Cerebellum (tissue), 4 donors: ENCODE measurements at places on chromosomes 5 and 9. TPM values are rescaled to one million over a fixed set of nuclear protein-coding genes. Genes with fewer than 3 reads are reported as not detected.

PCDHGA9 gene
- 24.6 TPM for total RNA-seq

SAXO1 gene
- under 0.01 TPM for total RNA-seq

FOXI1 gene
- total RNA-seq, result not detected

AGPAT2 gene
- total RNA-seq, result 2.8 TPM

GNPDA1 gene
- 21.1 TPM for total RNA-seq

LCN9 gene
- total RNA-seq, result not detected

BARHL1 gene
- total RNA-seq, result 19.3 TPM

SH3RF2 gene
- total RNA-seq, result 0.09 TPM

PPP3R2 gene
- total RNA-seq, result 0.45 TPM

WDR41 gene
- 98.8 TPM for total RNA-seq

LMX1B gene
- total RNA-seq, result 0.64 TPM

ACER2 gene
- 7.9 TPM for total RNA-seq

IFNA4 gene
- not detected for total RNA-seq

MED10 gene
- total RNA-seq, result 14.2 TPM

ARID3C gene
- total RNA-seq, result 0.45 TPM

MSANTD3 gene
- 30.7 TPM for total RNA-seq

SLC4A9 gene
- total RNA-seq, result 0.45 TPM
